ENCODE measurements at places on chromosomes 2 and 18. TPM values are rescaled to one million over a fixed set of nuclear protein-coding genes. Genes with fewer than 3 reads are reported as not detected.

- no peaks in the 10 kb centered on the region for H3K36me3 ChIP-seq
- H3K4me1 ChIP-seq, result peaks cover 19% of the 10 kb centered on the region
- H3K27ac ChIP-seq, result no peak overlapping the region
- no peaks in the 10 kb centered on the region for H3K27me3 ChIP-seq
These were observed 167.5 kb downstream of the NEDD4L start for GRCh38 chr18:58211510-58211909.

GRCh38 chr18:44736664-44737380 is 56.1 kb downstream of the SETBP1 start:
- no peaks in the 10 kb centered on the region for H3K27me3 ChIP-seq
- H3K4me1 ChIP-seq, result peaks cover 34% of the 10 kb centered on the region
- H3K36me3 ChIP-seq, result no peaks in the 10 kb centered on the region
- no peak overlapping the region for H3K4me3 ChIP-seq
- H3K27ac ChIP-seq, result no peak overlapping the region

- no peaks in the 10 kb centered on the region for H3K36me3 ChIP-seq
- no peaks in the 10 kb centered on the region for H3K27me3 ChIP-seq
- no peak overlapping the region for H3K27ac ChIP-seq
- peaks cover 40% of the 10 kb centered on the region for H3K4me1 ChIP-seq
- no peak for DNase-seq
These were observed 20.5 kb downstream of the SH2D6 start for GRCh38 chr2:85439025-85439472.

- no peaks in the 10 kb centered on the region for H3K36me3 ChIP-seq
- H3K27ac ChIP-seq, result no peak overlapping the region
- no peak overlapping the region for H3K4me3 ChIP-seq
- H3K4me1 ChIP-seq, result no peaks in the 10 kb centered on the region
- no peaks in the 10 kb centered on the region for H3K27me3 ChIP-seq
These were observed 80.5 kb downstream of the NRXN1 start for GRCh38 chr2:50951437-50951836.

- no peaks in the 10 kb centered on the region for H3K4me1 ChIP-seq
- H3K4me3 ChIP-seq, result no peak overlapping the region
- H3K27me3 ChIP-seq, result peaks cover 1% of the 10 kb centered on the region
- H3K36me3 ChIP-seq, result no peaks in the 10 kb centered on the region
- H3K27ac ChIP-seq, result no peak overlapping the region
These were observed 80.8 kb upstream of the ACSL3 start for GRCh38 chr2:222780051-222780450.

DNA sequence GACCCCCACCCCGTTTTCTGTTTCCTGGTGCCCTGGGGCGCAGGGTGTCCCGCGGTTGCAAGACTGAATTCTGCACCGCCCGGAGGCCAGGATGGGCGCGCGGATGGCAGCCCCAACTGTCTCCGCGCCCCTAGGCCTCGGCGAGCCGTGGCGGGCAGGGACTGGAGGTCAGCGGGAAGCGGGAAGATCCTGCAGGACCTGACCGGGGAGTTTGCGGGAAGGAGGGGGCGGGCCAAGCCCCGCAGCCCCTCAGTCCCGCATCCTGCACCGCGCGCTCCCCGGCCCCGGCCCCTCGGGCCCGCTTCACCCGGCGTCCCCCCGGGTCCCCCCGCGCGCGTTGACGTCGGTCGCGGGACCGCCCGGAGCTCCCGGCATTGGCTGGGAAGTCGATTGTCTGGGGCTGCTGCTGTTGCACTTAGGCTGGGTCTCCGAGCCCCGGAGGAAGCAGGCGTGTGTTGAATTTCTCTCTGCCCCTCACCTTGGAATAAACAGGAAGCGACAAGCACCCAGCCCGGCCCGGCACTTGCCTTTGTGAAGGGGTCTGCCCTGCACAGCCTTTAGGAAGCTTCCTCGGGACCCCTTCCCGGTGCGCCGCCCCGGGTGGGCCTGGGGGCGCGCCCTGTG is at the start of gene LDLRAD4:
Gene LDLRAD4, plus strand, starts transcription at position 393 of the 624 bp plus-strand sequence.
- peak; percentile 63 for DNase-seq
- peaks cover 52% of the 10 kb centered on the region for H3K4me1 ChIP-seq
- peak within 1 kb of the TSS; percentile 93 for H3K27ac ChIP-seq
- peak within 1 kb of the TSS; percentile 84 for H3K4me3 ChIP-seq

GRCh38 chr2:201228912-201229290 is 31.4 kb upstream of the CASP8 start:
- DNase-seq, result no peak
- H3K27me3 ChIP-seq, result no peaks in the 10 kb centered on the region
- H3K27ac ChIP-seq, result peak overlapping the region; percentile 91
- peaks cover 47% of the 10 kb centered on the region for H3K4me1 ChIP-seq
- H3K4me3 ChIP-seq, result peak overlapping the region; percentile 41

UBE2E3 gene
- polyA plus RNA-seq, result 44.8 TPM

GRB14 gene
- polyA plus RNA-seq, result not detected

GRCh38 chr18:63299837-63300745 is 19.5 kb downstream of the BCL2 start:
- H3K36me3 ChIP-seq, result peaks cover 58% of the 10 kb centered on the region
- H3K27me3 ChIP-seq, result no peaks in the 10 kb centered on the region
- H3K27ac ChIP-seq, result peak overlapping the region; percentile 92
- peak overlapping the region; percentile 75 for H3K4me3 ChIP-seq
- no peak for DNase-seq

- H3K4me1 ChIP-seq, result no peaks in the 10 kb centered on the region
- DNase-seq, result no peak
- H3K36me3 ChIP-seq, result peaks cover 2% of the 10 kb centered on the region
- no peak overlapping the region for H3K27ac ChIP-seq
These were observed 76.5 kb downstream of the SFXN5 start for GRCh38 chr2:72994991-72995380.

LIPG gene
- polyA plus RNA-seq, result not detected

TUBA4B gene
- polyA plus RNA-seq, result not detected

GRCh38 chr2:200051611-200051945 is 96.2 kb downstream of the MAIP1 start:
- H3K36me3 ChIP-seq, result peaks cover 2% of the 10 kb centered on the region
- no peak overlapping the region for H3K4me3 ChIP-seq
- H3K27ac ChIP-seq, result no peak overlapping the region
- peaks cover 14% of the 10 kb centered on the region for H3K27me3 ChIP-seq
- H3K4me1 ChIP-seq, result no peaks in the 10 kb centered on the region

TMEM182 gene
- polyA plus RNA-seq, result 7.2 TPM

DNA sequence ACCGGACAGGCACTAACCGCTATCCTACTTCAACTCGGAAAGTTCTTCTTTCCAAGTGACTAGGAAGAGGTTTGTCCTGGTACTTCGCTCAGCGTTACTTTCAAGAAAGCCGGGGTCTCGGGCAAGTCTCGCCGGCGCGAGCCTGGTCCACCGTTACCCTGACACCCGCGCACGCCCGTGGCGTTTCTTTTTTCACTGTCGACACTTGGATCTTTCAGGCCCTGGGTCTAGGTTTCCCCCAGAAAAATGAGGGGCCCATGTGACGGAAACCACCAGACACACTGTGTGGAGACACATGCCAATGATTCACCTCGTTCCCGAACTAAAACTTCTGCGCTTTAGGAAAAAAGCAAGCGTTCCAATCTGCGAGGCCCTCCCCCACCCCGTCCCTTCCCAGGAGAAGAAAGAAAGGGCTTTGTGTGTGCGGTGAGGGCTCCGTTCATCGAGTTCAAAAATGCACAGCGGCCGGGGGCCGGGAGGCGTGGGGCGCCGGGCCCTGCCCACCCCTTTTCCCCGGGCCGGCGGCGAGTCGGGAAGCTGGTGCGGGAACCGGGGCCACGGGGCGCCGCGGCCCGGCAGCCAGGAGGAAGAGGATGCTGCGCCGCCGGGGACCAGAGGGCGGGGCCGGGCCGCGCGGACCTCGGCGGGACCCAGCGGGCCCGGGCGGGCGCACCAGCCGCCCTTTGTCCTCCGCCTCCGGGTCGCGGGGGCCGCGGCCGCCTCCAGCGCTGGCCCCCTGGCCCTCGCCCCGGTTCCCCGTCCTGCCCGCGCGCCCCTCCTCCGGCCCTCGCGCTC is 2.6 kb downstream of the ZNF521 start:
- peak overlapping the region; percentile 84 for H3K4me3 ChIP-seq
- H3K27me3 ChIP-seq, result peaks cover 70% of the 10 kb centered on the region
- H3K4me1 ChIP-seq, result peaks cover 13% of the 10 kb centered on the region
- no peaks in the 10 kb centered on the region for H3K36me3 ChIP-seq
- no peak overlapping the region for H3K27ac ChIP-seq
- DNase-seq, result no peak

DNA sequence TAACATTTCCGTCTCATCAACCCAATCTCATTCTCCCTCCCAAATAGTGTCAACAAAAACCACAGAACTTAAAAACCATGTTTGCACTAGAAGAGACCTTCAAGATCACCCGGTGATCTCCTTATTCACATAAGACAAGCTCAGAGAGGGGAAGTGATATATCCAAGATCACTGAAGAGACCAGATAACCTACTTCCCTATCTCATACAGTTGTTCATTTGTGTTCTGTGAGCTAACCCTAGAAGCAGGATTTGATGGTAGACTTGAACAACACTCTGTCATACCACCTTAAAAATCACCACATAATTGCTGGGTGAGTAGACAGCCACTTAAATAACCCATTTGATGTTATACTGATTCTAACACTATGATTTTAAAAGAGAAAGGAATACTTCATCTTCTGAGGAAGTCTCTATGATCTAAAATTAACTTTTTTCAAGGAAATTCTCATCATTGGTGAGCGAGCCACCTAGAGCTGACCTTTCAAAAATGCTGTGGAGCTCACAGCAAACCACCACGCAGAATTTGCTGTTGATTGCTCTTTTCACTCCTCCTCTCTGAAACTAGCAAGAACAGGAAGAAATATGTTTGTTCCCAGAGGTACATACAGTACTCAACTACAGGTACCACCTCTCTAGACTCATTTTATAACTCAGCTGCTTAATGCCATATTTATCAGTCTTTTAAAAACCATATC is 15.1 kb downstream of the AAK1 start:
- no peak overlapping the region for H3K4me3 ChIP-seq
- no peak overlapping the region for H3K27ac ChIP-seq
- DNase-seq, result no peak

DNA sequence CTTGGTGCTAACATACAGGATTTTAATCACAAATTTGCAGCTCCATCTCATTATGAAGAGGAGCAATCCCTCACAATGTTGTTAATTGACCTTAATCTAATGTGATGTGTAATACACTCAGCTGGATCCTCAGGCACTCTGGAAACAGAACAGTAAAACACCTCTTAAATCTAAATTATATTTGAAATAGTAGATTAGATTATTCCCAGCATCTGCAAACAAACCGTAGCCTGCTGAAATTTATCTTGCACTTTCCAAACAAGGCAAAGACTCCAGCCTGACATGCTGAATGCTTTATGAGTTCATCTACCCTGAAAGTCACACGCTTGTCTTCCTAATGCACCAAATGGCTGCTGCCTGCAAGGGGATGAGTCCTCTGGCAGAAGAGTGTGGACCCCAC is 402.3 kb upstream of the GYPC start:
- H3K27ac ChIP-seq, result no peak overlapping the region
- no peak for DNase-seq
- H3K4me1 ChIP-seq, result no peaks in the 10 kb centered on the region
- H3K4me3 ChIP-seq, result no peak overlapping the region
- H3K36me3 ChIP-seq, result no peaks in the 10 kb centered on the region

DNA sequence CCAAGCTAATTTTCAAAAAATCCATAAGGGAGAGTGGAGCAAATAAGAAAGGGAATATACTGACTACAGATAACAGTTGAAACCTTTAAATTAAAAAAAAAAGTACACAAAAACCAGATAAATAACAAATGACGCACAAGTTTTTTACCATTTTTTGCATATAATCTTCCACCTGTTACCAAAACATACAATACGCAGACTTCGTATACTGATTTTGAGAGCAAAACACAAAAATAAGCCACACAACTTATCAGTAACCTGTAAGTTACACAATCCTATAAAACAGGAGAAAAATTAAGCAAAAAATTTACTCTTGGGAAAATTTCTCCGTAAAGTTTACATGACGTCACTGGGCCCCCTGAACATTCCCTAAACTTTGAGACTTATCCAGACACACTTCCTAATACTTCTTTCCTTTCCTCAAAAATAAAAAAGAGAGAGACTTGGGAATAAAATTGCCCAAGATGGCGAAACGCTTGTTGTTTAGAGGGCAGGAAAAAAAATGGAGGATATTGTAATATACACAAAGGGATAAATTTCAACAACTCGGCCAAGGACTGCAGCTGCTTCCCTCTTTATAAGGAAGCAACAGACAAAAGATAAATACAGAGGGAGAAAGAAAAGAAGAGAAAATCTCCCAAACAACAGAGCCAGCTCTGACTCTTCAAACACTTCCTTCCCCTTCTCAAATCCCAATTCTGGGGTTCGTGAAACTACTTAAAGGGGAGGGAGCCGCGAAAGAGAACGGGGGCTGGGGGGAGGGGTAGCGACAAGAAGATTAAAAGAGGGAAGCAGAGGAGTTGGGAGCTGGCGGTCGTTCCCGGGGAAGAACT is 1.6 kb downstream of the BAZ2B start:
- H3K4me3 ChIP-seq, result peak overlapping the region; percentile 88
- H3K27me3 ChIP-seq, result peaks cover 14% of the 10 kb centered on the region
- no peaks in the 10 kb centered on the region for H3K36me3 ChIP-seq

REEP1 gene
- not detected for polyA plus RNA-seq

DNA sequence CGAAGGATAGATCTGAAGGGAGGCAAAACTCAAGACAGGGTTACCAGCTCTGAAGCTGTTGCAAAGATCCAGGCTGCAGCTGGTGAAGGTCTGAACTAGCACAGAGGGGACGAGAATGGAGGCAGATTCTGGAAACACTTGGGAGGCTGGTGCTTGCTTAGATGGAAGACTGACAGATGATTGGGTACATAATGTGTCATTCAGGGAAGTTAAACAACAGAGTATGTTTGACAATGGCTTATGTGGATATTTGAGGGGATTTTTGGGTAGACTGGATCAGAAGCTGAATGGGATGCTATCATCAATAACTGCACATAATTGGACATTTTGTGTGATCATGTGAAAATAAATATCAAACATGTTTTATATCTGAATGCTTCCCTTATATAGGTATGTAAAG is 2.3 kb upstream of the ZNF396 start:
- no peak for DNase-seq
- H3K36me3 ChIP-seq, result no peaks in the 10 kb centered on the region
- peaks cover under 1% of the 10 kb centered on the region for H3K27me3 ChIP-seq
- no peak overlapping the region for H3K27ac ChIP-seq
- H3K4me3 ChIP-seq, result no peak overlapping the region

DNA sequence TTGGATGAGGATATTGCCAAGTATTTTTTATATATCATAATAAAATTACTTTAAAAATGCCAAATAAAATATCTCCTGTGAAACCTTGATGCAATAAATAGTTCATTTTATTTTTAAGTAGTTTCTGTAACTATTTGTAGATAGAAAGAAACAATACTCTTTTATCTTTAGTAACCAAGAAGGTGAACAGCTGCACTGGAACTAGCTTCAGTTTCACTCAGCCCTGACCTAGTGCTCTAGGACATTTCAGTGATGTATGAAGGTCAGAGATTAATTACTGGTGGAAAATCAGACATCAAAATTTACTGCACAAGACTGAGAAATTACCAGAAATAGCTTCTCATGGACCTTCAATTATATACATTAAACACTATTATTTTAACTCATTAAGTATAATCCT is 1305.0 kb downstream of the CNTNAP5 start:
- no peaks in the 10 kb centered on the region for H3K36me3 ChIP-seq
- no peaks in the 10 kb centered on the region for H3K4me1 ChIP-seq
- no peak overlapping the region for H3K27ac ChIP-seq
- no peaks in the 10 kb centered on the region for H3K27me3 ChIP-seq

All from naive thymus-derived CD8-positive, alpha-beta T cell (primary cell).